ENCODE measurements at places on chromosomes 7 and 10. TPM values are rescaled to one million over a fixed set of nuclear protein-coding genes. Genes with fewer than 3 reads are reported as not detected.

SPDYE2B gene
- total RNA-seq, result not detected

MYL10 gene
- not detected for total RNA-seq

CELF2 gene
- total RNA-seq, result 4.0 TPM

SPDYE9 gene
- not detected for total RNA-seq

PTN gene
- total RNA-seq, result 27.8 TPM

CCDC3 gene
- total RNA-seq, result 1.3 TPM

ITPRID1 gene
- total RNA-seq, result not detected

AQP1 gene
- total RNA-seq, result 1.00 TPM

LANCL2 gene
- total RNA-seq, result 16.1 TPM

AKR1C2 gene
- total RNA-seq, result 13.5 TPM

LEP gene
- 0.09 TPM for total RNA-seq

TFEC gene
- total RNA-seq, result under 0.01 TPM

TTYH3 gene
- total RNA-seq, result 27.9 TPM

CCDC172 gene
- total RNA-seq, result not detected

TMEM140 gene
- 14.6 TPM for total RNA-seq

ADAM22 gene
- total RNA-seq, result 0.37 TPM

DNAJC12 gene
- total RNA-seq, result 4.3 TPM

SLC26A5 gene
- total RNA-seq, result not detected

TBRG4 gene
- 47.5 TPM for total RNA-seq

GGCT gene
- 33.6 TPM for total RNA-seq

MOGAT3 gene
- total RNA-seq, result not detected

STAG3 gene
- 0.28 TPM for total RNA-seq

OPN4 gene
- not detected for total RNA-seq

ZNF117 gene
- total RNA-seq, result 3.4 TPM

IQUB gene
- 0.43 TPM for total RNA-seq

HYAL4 gene
- total RNA-seq, result not detected

NYAP1 gene
- 0.14 TPM for total RNA-seq

DLG5 gene
- total RNA-seq, result 21.9 TPM

Measured in smooth muscle cell of bladder (primary cell).